Effector memory CD4-positive, alpha-beta T cell (primary cell): ENCODE measurements at places on chromosomes 4 and X.

- no peak overlapping the region for H3K27ac ChIP-seq
- H3K36me3 ChIP-seq, result no peaks in the 10 kb centered on the region
- H3K27me3 ChIP-seq, result no peaks in the 10 kb centered on the region
- no peak overlapping the region for H3K4me3 ChIP-seq
- no peak for DNase-seq
Measured at GRCh38 chrX:149074398-149074797, 430.7 kb downstream of the IDS start.

GRCh38 chrX:40165861-40166260 lies 68.1 kb upstream of the BCOR start:
- H3K27me3 ChIP-seq, result no peaks in the 10 kb centered on the region
- no peak for DNase-seq
- H3K4me3 ChIP-seq, result no peak overlapping the region

GRCh38 chrX:88101968-88102367 lies 584.4 kb downstream of the KLHL4 start:
- H3K27ac ChIP-seq, result no peak overlapping the region
- no peak overlapping the region for H3K4me3 ChIP-seq
- H3K36me3 ChIP-seq, result no peaks in the 10 kb centered on the region
- no peaks in the 10 kb centered on the region for H3K4me1 ChIP-seq

DNA sequence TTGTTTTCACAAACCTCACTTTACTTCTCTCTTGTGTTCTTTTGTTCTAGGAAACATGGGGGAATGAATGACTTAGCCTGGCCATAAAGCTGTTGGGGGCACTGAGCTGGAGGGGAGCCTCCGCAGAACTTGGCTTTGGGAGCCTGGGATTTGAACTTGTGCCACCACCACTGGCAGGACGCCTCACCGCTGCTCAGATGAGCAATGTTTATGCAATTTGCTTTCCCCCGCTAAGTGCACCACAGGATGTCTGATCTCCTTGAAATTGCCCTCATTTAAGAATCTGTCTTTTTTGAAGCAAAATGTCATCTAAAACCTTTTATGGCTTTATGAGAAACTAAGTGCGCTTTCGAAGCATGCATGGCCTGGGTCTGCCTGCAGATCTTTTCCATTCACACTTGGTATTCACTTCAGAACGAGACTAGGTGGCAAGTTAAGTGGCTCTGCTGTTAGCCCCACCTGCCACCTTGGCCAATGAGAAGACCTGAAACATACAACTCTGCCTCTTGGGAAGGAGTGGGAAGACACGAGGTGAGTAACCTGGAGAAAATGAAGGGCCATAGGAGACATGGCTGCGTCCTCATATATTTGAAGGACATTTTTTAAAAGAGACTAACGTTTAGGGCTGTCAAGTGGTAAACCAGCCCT lies 119.3 kb downstream of the LDB2 start:
- H3K4me3 ChIP-seq, result no peak overlapping the region
- no peaks in the 10 kb centered on the region for H3K27me3 ChIP-seq
- no peaks in the 10 kb centered on the region for H3K36me3 ChIP-seq
- DNase-seq, result no peak
- H3K4me1 ChIP-seq, result no peaks in the 10 kb centered on the region
- no peak overlapping the region for H3K27ac ChIP-seq

- no peaks in the 10 kb centered on the region for H3K27me3 ChIP-seq
- no peak overlapping the region for H3K4me3 ChIP-seq
- H3K36me3 ChIP-seq, result no peaks in the 10 kb centered on the region
Measured at GRCh38 chrX:133120406-133120805, 23.5 kb upstream of the USP26 start.

GRCh38 chrX:101265869-101266428 lies 25.2 kb downstream of the TAF7L start:
- H3K4me1 ChIP-seq, result no peaks in the 10 kb centered on the region
- H3K27ac ChIP-seq, result no peak overlapping the region
- H3K27me3 ChIP-seq, result no peaks in the 10 kb centered on the region
- H3K36me3 ChIP-seq, result no peaks in the 10 kb centered on the region

GRCh38 chrX:155215443-155216178 lies 649 bp upstream of the VBP1 start:
- H3K4me1 ChIP-seq, result peaks cover 7% of the 10 kb centered on the region
- DNase-seq, result no peak
- H3K27ac ChIP-seq, result peak overlapping the region; percentile 71
- H3K27me3 ChIP-seq, result no peaks in the 10 kb centered on the region
- peaks cover under 1% of the 10 kb centered on the region for H3K36me3 ChIP-seq

- H3K4me3 ChIP-seq, result no peak overlapping the region
- no peaks in the 10 kb centered on the region for H3K36me3 ChIP-seq
- no peaks in the 10 kb centered on the region for H3K27me3 ChIP-seq
- H3K4me1 ChIP-seq, result no peaks in the 10 kb centered on the region
- DNase-seq, result no peak
Measured at GRCh38 chr4:168849030-168849675, 160.9 kb downstream of the CBR4 start.

GRCh38 chrX:146967306-146967705 lies 152.8 kb upstream of the CXorf51A start:
- no peaks in the 10 kb centered on the region for H3K36me3 ChIP-seq
- DNase-seq, result no peak
- H3K4me1 ChIP-seq, result no peaks in the 10 kb centered on the region
- no peak overlapping the region for H3K27ac ChIP-seq
- H3K27me3 ChIP-seq, result no peaks in the 10 kb centered on the region
- H3K4me3 ChIP-seq, result no peak overlapping the region

DNA sequence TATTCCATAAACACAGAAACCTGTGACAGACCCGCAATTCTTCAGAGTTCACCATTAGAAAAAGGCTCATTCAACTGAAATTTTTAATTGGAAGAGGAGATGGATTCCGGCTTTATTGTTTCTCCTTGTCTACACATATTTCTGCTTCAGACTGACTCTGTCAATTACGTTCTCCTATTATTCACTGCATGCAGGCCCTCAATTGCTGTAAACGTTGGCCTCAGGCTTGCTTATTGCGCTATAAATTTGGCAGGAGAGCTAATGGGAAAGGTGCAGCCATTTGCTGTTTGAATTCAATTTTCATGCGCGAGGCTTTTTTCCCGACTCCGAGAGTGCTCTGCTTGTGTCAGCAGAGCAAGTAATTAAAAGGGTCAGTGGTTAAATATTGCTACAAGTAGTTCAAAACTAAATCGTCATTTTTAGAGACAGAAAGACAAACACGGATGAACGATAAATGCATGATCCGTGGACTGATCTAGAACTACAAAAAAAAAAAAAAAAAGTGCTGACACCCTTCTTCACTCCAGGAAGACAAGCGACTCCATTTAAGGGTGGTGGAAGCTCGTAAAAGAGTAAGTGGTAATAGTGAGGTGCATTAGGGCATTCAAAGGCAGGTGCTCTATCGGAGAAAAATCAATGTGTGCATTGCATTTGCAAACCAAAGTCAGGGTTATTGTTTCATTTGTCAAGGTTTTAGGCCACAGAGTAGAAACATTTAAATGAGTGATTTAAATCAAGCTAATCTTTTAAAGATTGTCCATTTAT lies 841.6 kb upstream of the FRG1 start:
- H3K27ac ChIP-seq, result no peak overlapping the region
- H3K27me3 ChIP-seq, result no peaks in the 10 kb centered on the region
- H3K36me3 ChIP-seq, result no peaks in the 10 kb centered on the region
- DNase-seq, result no peak
- H3K4me3 ChIP-seq, result no peak overlapping the region

DNA sequence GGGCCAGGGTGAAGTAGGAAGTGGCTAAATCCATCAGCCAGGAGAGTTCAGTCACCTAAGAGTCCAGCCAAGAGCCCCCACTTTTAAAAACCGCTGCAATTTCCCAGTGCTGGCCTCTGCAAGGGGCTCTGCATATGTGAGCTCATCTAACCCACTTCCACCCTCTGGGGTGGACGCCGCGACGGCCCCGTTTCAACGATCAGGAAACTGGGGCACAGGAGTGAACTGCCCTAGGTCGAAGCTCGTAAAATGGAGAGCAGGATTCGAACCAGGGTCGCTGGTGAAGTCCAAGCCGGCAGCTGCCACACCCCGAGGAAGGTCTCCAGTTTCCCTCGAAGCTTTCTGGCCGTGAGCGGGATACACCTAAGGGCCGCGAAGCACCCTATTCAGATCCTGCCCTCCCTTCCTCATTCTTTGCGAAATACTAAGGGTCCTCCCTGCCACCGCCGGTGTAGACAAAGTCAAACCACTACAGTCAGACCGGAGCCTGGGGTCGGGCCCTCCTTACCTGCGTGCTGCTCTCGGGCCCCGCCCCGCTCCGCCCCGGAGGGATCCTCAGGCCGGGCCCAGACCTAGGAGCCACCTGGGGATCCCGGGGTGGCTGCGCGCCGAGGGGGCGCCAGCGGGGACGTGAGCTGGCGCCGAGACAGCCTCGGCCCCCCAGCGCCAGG lies 446 bp downstream of the EVC2 start:
- no peak for DNase-seq
- H3K27ac ChIP-seq, result no peak overlapping the region
- no peaks in the 10 kb centered on the region for H3K36me3 ChIP-seq

DNA sequence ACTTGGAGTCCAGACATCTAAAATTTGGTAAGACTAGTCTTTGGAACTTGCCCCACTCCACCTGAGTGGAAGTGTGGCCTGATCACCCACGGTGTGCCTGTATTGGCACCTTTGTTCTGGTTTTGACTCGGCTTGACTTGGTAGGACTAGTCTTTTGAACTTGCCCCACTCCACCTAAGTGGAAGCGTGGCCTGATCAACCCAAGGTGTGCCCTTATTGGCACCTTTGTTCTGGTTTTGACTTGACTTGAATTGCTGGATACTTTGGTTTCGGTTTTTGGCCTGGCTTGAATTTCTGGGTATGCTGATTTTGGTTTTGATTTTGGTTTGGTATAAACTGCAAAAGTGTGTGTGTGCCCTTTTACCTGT lies 44.7 kb upstream of the UGT2B7 start:
- H3K36me3 ChIP-seq, result no peaks in the 10 kb centered on the region
- no peaks in the 10 kb centered on the region for H3K27me3 ChIP-seq
- no peak overlapping the region for H3K27ac ChIP-seq
- no peak overlapping the region for H3K4me3 ChIP-seq

DNA sequence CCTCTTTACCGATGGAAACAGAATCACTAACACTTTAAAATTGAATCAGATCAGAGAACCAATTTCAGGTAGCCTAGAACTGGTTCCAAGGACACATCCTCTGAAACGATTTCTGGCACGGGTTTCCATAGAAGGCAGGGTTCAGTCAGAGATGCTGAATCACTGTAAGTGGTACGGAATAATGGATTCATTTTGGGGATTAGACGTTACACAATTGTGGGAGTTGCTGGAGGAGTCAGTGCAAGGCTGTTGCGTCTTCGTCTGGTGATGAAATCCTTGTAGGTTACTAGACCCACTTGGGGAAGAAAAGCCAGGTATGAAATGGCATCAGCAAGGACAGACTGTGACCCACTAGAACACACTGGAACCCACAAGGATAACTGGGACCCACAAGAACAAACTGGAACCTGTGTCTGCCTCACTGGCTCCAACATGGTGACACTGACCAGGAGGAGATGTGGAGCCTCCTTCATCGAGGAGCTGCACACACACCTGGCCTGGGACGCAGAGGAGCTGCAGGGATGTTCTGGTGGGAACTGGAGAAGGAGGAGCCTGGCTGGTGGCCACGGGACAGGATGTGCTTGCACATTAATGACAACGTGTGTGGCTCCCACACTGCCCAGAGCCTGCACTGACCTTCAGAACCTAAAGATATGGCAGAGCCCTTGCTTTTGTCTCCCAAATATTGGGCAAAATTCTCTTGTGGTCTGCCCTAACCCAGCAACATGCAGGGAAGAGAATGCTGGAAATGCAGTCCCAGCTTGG lies 105.1 kb downstream of the TRAPPC11 start:
- H3K36me3 ChIP-seq, result no peaks in the 10 kb centered on the region
- H3K27me3 ChIP-seq, result peaks cover 6% of the 10 kb centered on the region
- no peaks in the 10 kb centered on the region for H3K4me1 ChIP-seq
- no peak overlapping the region for H3K4me3 ChIP-seq
- DNase-seq, result no peak

DNA sequence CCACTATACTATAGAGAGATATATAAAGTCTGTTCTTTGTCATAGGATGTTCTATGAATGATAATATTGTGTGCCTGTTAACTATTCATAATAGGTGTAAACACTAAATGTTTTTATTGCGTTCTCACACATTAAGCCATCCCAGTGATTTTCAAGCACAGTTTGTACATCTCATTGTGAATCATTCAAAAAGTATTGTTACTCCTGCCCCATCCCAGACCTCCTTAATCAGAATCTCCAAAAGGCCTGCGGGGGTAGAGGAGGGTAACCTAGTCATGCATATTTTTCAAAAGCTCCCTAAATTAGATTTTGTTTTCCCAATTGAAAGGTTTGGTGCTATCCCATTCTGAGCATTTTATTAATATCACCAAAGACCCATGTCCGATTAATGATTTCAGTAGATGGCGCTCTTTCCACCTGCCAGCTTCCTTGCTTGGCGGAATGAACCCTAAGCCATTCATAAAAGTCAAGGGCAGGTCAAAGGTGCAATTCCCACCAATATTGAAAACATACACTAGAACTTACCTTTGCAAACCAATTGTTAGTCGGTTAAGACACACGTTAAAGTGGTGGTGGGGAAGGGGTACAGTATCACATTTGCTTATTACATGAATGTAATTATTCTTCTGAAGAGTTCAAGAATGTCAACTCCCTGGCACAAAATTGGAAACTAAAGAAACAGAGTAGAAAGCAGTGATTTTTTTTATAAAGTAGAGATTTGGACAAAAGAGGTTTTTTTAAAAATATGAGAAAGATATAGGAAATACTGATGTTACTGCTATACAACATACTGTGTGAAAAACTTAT lies 5.8 kb upstream of the TET2 start:
- H3K27me3 ChIP-seq, result no peaks in the 10 kb centered on the region
- H3K4me1 ChIP-seq, result no peaks in the 10 kb centered on the region
- DNase-seq, result no peak
- H3K36me3 ChIP-seq, result no peaks in the 10 kb centered on the region
